Retinal pigment epithelial cell (primary cell): ENCODE measurements at places on chromosomes 6 and 20.

GRCh38 chr6:140436023-140436811 is 1061.8 kb upstream of the CITED2 start:
- DNase-seq = no peak

GRCh38 chr20:34669094-34669493 is 7.8 kb downstream of the PIGU start:
- no peak for DNase-seq

DNA sequence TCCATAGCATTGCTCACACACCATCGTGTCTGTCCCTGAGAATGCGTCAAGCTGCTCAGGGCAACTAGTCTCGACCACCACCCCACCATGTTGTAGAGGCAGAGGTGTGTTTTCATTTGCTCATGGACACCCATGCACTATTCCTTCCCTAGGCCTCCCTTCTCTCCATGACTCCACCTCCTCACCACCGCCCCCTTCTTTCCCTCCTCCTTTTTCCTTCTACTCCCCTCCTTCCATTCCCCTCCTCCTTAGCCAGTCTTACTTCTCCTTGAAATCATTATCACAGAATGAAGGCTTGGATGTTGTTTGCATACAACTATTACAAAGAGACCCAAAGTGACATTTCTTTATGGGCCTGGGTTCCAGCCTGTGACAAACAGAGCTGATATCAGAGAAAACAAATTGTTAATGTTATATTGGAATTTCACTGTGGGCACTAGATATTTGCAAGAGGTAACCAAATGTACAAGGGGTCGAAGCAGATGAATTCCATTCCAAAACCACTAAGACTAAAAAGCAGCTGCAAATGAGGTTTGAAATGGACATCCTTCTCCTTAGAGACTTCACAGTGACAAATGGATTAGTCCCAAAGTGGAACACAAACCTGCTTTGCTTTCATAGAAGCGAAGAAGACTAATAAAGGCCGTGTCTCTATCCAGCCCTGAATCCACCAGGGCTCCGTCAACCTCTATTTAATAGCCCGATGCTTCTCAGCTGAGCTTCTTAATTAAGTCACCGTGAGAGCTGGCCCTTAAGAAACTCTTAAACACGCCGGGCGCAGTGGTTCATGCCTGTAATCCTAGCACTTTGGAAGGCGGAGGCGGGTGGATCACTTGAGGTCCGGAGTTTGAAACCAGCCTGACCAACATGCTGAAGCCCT is 275.8 kb upstream of the SULF2 start:
- no peak for DNase-seq

GRCh38 chr6:11042750-11043377 is 1.2 kb downstream of the ELOVL2 start:
- no peak for DNase-seq

DNA sequence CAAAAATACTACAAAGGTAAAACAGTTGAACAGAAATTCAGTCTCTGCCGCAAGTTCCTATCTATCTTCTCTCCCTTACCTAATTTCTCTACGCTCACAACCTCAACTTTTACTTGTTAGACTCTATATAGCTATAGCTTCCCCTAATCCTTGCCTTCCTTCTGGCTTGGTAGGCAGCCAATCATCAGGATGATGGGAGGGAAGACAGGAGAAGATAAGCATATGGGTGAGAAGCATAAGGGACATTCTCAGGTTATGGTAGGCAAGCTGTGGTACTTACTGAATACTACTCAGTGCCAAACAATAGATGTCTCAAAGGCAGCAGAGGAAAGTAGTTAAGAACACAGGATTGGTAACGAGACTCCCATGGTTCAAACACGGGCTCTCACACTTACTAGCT is 7.8 kb downstream of the CCNC start:
- DNase-seq = no peak

GRCh38 chr6:161618831-161619454 is 345.1 kb upstream of the AGPAT4 start:
- peak; percentile 29 for DNase-seq

- DNase-seq = no peak
These were observed 75.1 kb downstream of the LY86 start for GRCh38 chr6:6663421-6664135.

DNA sequence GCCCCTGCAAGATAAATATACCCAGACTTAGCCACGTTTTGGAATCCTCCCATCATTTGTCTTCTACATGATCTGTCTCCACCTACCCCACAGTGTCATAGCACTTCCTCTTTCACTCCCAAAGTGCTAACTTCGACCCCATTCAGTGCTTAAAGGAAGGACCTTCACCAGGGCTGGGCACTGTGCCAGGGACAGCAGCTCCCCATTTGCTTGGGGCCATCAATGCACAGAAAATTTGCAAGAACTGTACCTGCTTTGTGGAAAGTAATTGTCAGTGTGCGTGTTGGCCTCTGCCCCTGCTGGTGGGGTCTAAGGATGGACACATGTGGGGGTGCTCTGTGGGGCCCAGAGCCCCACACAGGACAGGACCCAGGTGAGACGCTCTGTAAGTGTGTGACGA is 5.2 kb upstream of the BPIFA2 start:
- no peak for DNase-seq

GRCh38 chr6:16464045-16464444 is 225.7 kb downstream of the GMPR start:
- DNase-seq = no peak

DNA sequence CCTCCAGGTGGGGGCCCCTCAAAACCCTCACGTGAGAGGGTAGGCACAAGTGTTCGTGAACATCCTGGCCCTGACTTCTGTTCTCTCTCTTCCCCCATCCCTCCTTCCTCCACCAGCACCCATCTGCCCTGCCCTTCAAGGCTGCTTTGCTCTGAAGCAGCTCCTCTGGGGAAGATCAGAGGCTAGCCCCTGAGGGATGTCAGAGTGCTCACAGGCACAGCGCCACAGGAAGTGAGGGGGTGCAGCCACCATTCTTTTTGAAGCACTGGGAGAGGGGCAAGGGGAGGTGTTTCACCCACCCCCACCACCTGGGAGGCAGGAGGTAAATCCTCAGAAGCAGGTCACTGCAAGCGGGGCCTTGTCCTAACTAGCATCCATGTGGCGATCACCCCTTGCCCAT is 11.4 kb downstream of the MOCS1 start:
- DNase-seq = no peak

DNA sequence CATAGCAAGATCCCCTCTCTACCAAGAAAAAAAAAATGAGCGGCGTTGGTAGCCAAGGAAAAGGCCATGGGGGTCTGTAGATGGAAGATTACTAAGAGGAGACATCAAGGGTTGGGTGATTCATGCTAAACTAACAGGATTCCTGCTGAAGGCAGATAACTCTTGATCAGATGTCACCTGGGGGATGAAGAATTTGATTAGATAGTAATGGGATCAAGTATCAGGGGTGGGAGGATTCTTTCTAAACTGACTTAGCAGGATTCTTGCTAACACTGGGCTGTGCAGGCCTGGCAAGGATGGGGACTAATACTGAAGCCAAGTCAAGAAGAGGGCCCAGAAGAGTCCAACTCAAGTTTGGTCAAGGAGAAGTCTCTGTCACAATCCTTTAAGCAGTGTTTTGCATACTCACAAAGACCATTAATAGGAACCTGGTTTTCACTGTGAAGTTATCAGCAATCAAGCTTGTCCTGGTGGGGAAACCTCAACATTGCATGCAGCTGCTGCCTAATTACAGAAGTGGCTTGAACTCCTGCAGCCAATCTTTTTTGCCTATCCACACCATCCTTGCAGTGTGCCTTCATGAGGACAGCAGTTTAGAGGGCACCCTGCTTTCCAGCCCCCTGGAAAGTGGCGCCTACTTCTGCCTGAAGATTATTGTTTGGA is 61.3 kb downstream of the ANKRD6 start:
- DNase-seq = no peak

GRCh38 chr6:75611702-75612375 is 10.2 kb downstream of the SENP6 start:
- no peak for DNase-seq

- DNase-seq = no peak
These were observed 53.4 kb upstream of the RALGAPA2 start for GRCh38 chr20:20765696-20766365.

GRCh38 chr20:18063676-18064075 is 6.0 kb upstream of the OVOL2 start:
- no peak for DNase-seq

- DNase-seq = no peak
These were observed 314.8 kb downstream of the CDC5L start for GRCh38 chr6:44702292-44702691.

DNA sequence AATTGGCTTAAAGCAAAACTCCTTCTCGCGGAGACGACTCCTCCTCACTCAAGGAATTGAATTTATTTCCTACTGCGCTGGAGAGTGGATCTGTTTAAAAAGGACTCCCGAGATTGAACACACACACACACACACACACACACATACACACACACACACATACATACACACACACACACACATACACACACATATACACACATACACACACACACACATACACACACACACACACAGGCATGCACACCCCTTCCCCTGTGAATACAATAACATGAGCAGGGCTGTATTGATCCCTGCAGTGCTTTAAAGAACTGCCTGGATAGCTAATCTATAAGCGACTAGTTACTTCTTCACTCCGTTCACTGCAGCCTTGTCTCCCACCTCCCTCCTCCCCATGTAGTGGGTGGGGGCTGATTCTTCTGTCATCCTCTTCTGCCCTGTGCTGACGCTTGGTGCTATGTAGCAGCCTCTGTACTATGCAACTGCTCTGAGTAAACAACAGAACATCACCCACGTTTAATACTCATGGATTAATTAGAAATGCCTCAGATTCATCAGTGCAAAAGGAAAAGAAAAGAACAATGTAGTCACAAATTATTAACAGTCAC is 549.0 kb downstream of the CDH26 start:
- DNase-seq = no peak

DNA sequence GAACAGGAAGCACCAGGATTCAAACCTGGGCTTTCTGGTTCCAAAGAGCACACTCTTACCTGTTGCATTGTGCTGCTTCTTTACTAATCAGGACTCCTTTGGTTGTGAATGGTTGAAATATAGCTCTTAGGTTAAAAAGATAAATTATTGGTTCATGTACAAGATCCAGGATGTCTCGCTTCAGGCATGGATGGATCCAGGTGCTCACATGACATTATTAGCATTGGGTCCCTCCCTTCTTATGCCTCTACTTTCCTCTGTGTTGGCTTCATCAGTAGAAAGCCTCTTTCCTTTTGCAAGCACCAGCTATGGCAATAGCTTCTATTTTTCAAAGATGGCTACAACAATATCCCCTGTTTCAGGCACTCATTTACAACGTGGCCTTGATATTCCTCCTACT is 217.7 kb upstream of the SULF2 start:
- no peak for DNase-seq

GRCh38 chr6:148945301-148946021 is 198.6 kb downstream of the UST start:
- no peak for DNase-seq

GRCh38 chr6:160810238-160810637 is 108.2 kb downstream of the PLG start:
- DNase-seq = no peak

DNA sequence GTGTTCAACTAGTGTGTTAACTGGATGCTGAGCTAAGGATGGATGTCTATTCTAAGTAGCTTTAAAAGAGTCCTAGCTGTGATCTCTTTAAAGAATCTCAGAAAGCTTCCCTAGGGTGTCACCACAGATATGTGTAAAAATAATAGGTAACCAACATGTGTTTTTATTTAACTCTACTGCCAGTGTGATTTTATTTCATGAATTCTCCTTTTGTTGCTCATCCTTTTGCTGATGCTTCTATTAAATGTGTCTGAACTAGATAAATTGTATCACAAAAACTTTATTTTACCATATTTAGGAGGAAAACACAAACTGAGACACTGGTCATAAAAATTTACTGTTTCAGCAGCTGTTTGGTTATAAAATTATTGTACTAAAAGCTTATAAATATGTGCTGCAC is 809.4 kb upstream of the CITED2 start:
- no peak for DNase-seq

DNA sequence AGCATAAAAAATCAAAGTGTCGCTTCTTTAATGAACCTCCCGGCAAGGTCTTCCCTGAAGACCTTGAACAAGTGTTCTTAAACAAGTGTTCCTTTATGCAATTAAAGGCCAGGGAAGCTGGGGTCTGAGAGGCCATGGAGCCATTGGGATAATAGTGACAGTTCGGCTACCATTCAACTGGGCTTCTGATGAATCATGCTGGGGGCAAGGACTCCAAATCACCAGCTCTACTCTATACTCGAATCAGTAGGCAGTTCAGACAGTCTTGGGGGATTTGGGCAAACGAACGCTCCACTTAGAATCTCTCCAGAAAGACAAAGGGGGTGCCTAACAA is 34.7 kb upstream of the EZR start:
- no peak for DNase-seq

DNA sequence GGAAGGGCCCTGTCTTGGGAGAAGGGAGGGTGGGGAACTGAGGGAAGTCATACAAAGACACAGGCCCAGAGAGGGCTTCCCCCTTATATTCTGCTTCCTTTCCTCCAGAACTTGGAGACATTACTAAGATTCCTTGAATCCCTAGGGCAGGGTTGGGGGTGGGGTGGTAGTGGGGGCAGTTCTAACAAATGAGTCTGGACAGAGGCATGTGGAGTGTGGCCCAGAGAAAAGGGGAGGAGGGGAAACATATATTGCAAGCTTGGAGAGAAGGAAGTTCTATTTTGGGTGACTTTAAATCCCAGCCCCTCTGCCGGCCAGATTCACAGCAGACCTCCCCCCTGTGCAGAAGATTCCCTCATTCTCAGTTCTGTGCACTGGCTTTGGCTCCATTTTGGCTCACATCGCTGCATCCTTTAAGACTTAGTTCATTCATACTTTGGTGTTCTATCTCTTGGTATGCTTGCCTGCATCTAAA is 43.7 kb downstream of the DAAM2 start:
- DNase-seq = no peak

GRCh38 chr6:162962093-162962492 is 234.3 kb downstream of the PACRG start:
- no peak for DNase-seq

GRCh38 chr6:48136856-48137255 is 25.9 kb upstream of the PTCHD4 start:
- peak; percentile 79 for DNase-seq

GRCh38 chr20:41030531-41031242 is 2.1 kb downstream of the TOP1 start:
- DNase-seq = no peak

GRCh38 chr6:7921632-7922092 is 11.1 kb upstream of the TXNDC5 start:
- DNase-seq = no peak

DNA sequence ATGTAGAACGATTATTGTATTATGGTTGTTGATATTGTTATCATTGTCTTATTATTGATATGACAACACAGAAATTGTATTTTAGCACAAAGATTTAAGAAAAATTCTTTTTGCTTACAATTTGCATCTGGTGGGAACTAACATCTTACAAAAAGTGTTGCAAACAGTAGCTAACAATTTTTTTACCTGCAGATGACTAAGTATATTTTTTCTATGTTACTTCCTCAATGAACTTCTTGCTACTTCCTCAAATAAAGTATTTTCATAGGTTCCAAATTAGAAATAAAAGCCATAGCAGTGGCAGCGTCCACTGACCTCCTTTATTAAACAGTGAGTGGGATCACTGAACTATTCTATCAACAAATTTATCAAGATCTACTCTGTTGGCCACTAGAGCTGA is 847.0 kb downstream of the PHF3 start:
- DNase-seq = no peak

- DNase-seq = no peak
These were observed 148.5 kb downstream of the PHACTR3 start for GRCh38 chr20:59752704-59753460.
